Suprapubic skin (tissue), 4 donors: ENCODE measurements at places on chromosomes 1 and 21. TPM values are rescaled to one million over a fixed set of nuclear protein-coding genes. Genes with fewer than 3 reads are reported as not detected.

Gene PEX10
- total RNA-seq: 16.2 TPM

Gene TCP10L
- 2.2 TPM for total RNA-seq

Gene HMGCS2
- total RNA-seq: 20.9 TPM

DNA sequence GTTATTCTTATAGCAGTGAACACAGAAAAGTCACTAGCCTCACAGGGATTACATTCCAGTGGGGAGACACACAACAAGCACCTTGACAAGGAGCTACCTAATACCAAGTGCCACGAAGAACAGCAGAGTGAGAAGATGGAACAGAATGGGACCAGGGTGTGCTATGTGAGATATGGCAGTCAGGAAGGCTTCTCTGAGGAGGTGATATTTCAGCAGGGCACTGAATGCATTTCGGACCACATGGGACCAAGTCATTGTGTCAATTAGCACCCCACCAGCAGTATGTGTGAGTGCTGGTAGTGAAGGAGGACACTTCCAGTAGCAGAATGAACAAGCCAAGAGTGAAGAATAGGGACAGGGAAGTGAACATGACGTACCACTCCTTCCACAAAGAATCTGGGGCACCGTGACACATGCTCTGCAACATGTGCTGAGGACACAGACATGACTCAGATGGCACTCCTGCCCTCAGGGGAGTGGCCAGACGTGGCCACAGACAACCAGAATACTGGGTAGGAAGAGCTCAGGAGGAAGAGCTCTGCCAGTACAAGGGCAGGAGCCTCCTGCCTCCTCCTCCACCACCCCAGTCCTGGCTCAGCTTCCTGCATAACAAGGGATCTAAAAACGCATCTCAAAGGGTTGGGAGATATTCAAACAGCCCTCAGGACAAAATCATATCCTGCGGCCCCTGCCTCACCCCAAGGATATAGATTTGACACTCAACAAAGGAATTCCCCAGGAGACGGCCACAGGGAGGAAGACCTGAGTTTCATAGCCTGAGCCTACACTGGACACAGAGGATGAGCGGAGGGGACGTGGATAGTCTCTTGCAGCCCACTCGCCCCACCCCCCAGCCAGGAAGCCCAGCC is 102.5 kb downstream of the TRABD2B start:
- no peak for DNase-seq

GRCh38 chr1:43067977-43068751 is 103.9 kb downstream of the EBNA1BP2 start:
- DNase-seq: no peak

- no peak for DNase-seq
Measured at GRCh38 chr1:66778969-66779368, 22.1 kb downstream of the INSL5 start.
